ENCODE measurements at places on chromosomes 2 and 18.

DNA sequence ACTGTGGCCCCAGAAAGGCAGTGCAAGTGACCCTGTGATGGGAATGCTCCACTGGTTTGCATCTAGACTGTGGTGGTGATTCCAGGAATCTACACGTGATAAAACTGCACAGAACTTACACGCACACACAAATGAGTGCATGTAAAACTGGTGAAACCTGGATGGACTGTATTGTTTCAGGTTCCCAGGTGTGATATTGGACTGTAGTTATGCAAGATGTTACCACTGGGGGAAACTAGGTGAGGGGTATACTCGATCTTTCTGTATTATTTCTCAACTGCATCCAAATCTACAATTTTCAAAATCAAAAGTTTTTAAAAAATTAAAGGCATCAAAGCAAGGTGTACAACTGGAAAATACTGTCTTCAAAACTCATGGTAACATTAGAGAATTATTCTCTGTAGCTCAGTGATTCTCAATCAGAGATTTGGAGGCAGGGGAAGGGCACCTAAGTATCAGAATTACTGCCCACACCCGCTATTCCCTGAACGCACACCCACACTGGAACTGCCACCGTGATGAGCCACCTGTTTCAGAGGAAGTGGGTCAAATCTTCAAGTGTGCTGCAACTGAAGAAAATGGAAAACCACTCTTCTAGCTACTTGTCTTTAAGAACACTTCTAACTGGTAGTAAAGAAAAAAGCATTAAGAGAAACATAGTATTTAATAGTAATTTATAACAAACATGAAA, 26.7 kb downstream of the PTPN2 start:
- DNase-seq = no peak

- DNase-seq = no peak
Observed at GRCh38 chr2:234252772-234253171, 202.3 kb downstream of the SPP2 start.

DNA sequence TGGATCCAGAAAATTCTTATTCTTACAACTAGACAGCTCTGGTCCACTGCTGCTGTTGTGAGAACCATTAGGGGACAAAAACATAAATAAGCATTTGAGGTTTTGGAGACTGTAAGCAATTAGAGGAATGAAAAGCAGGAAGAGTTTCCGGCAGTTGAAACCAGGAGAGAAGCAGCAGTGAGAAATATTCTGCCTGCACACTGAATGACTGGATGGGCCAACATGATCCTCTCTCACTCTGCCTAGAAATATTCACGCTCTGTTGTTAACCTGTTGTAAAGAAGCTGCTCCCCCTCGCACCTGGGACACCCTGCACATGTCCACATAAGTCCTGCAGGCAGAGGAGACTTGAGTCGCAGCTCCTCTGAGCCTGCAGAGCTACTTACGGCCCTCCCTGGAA, 60.4 kb upstream of the RNF152 start:
- no peak for DNase-seq

DNA sequence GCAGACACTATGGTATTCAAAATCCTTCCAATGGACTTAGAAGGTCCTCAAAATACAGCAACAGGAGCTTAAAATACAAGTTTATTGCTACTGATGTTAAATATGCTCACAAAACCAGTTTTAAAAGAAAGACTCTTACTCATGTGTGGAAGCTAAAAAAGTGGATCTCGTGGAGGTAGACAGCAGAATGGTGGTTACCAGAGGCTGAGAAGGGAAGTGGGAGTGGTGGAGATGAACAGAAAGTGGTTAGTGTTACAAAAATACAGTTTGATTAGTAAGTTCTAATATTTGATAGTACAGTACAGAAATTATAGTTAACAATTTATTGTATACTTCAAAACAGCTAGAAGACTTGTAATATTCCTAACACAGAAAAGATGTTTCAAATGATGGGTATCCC, 12.1 kb downstream of the ADAM17 start:
- no peak for DNase-seq

- no peak for DNase-seq
Observed at GRCh38 chr2:210027608-210028007, 25.2 kb downstream of the RPE start.

DNA sequence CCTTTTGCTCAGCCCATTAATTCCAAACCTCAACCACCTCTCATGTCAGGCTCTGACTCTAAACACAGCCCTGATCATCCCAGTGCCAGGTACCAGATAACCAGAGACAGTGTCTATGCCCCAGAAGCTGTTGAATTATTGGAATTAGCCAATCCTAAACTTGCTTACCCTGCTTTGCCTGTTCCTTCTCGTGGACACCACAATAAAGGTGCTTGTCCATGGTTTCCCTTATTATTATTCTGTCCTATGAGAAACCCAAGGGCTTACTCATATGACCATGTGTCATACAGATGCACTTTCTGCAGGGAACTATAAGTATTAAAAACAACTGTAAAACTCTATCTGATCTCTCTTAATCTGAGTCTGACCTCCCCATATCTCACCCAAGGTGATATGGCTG, 2193.8 kb upstream of the PIK3C3 start:
- no peak for DNase-seq

DNA sequence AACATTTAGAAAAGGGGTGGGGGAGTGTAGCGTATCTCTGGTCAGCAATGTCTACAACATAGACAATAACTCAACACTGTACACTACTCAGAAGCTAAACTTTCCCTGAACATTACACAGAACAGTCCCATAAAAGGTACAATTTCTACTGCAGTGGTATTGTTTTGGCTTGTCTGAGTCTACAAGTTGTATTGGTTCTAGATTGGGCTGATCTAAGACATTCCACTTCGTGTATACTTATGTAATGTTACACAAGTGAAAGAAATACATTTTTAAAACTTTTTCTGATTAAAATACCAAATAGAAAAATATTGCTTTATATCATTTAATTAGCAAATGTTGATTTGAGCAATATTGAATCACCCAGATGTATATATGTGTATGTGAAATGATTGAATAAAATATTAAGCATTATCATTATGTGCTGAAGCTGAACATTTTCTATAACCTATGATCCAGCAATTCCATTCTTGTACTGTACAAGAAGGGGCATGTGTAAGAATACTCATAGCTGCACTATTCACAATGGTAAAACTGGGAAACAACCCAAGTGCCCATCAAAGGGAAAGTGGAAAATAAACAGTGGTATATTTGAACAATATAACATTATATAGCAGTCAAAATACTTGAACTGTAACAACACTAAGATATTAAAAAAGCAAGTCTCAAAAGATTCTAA, 52.4 kb downstream of the VSNL1 start:
- no peak for DNase-seq

- DNase-seq = no peak
Observed at GRCh38 chr2:241873081-241873802, 3.7 kb downstream of the RTP5 start.

GRCh38 chr2:141647353-141647752, 483.5 kb downstream of the LRP1B start:
- no peak for DNase-seq

GRCh38 chr2:22946553-22946952, 438.4 kb upstream of the KLHL29 start:
- DNase-seq = no peak

GRCh38 chr18:35137632-35138031, 96.4 kb downstream of the MAPRE2 start:
- DNase-seq = no peak

- DNase-seq = no peak
Observed at GRCh38 chr2:216109962-216110614, 940 bp downstream of the XRCC5 start.

- DNase-seq = no peak
Observed at GRCh38 chr18:27130065-27130630, 55.0 kb downstream of the CHST9 start.

- DNase-seq = no peak
Observed at GRCh38 chr2:28321426-28321825, 71.2 kb upstream of the FOSL2 start.

GRCh38 chr18:23276451-23276850, 141.2 kb downstream of the CABLES1 start:
- DNase-seq = no peak

- DNase-seq = no peak
Observed at GRCh38 chr18:55269622-55270021, 310.4 kb upstream of the CCDC68 start.

GRCh38 chr2:26460613-26461031, 17.3 kb downstream of the OTOF start:
- no peak for DNase-seq

DNA sequence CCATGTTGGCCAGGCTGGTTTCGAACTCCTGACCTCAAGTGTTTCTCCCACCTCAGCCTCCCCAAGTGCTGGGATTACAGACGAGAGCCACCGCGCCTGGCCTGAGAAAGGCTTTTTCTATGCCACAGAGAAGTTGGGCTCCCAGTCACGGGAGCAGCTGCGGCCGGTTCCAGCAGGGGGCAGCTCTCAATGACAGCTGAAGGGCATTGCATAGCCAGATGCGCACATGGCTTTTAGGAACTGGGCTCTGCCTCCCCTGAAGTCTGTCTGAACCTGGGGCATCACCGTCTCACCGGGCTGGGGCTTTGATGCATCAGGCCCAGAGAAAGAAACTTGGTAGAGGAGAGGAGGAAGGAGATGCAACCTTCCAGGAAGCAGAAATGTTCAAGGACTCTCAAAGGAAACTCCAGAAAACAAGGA, 84.2 kb upstream of the LAPTM4A start:
- DNase-seq = peak; percentile 61

GRCh38 chr2:236711440-236711839, 141.8 kb downstream of the ACKR3 start:
- no peak for DNase-seq

GRCh38 chr18:63832470-63832869, 55.0 kb upstream of the SERPINB2 start:
- DNase-seq = no peak

GRCh38 chr2:6788614-6789013, 77.1 kb downstream of the CMPK2 start:
- DNase-seq = no peak

DNA sequence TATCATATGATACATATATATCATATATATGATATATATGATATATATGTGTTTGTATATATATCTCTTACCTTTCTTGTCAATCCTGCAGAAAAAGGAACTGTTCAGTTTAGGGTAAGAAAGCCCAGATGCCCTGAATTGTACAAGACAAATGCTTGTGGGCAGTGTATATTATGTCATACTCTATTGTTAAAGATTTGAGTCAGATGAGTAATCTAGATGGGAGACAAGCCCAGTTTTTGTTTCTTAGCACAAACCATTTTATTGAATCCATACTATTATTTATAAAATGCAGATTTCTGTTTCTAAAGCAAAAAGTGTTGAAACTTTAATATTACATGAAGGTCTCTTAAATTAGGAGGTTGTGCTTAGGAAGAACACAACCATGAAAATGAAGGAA, 90.6 kb downstream of the VRK2 start:
- DNase-seq = no peak

DNA sequence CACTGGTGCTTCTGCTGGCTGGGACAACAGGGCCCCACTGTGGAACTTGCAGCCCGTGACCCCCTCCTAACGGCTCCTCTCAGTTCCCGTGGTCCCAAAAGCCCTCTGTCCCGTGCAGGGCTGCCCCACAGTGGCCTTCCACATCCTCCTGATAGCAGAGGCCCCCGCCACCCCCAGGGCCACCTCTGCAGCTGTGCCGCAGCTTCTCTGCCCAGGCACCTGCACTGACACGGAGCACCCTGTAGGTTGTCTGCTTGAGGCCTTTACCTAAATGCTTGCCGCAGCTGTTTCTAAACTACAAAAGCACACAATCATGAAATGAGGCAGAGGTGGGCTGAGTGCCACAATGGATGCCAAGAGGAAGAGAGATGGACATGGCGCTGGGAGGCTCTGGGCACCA, 13.5 kb upstream of the GRHL1 start:
- no peak for DNase-seq

GRCh38 chr2:64177315-64177714, 33.1 kb upstream of the PELI1 start:
- DNase-seq = no peak

DNA sequence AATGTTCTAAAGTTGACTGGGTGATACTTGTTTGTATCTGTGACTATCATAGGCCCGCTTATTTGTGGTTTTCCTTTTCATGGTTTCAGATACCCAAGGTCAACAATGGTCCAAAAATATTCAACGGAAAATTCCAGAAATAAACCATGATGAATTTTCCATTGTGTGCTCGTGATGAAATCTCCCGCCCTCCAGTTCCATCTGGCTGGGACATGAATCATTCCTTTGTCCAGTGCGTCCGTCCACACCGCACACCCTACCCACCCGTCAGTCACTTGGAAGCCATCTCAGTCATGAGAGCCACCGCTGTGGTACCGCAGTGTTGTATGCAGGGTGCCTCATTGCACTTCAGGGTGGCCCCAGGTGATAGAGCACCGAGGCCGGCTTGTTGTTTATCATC, 268.2 kb upstream of the PXDN start:
- no peak for DNase-seq

DNA sequence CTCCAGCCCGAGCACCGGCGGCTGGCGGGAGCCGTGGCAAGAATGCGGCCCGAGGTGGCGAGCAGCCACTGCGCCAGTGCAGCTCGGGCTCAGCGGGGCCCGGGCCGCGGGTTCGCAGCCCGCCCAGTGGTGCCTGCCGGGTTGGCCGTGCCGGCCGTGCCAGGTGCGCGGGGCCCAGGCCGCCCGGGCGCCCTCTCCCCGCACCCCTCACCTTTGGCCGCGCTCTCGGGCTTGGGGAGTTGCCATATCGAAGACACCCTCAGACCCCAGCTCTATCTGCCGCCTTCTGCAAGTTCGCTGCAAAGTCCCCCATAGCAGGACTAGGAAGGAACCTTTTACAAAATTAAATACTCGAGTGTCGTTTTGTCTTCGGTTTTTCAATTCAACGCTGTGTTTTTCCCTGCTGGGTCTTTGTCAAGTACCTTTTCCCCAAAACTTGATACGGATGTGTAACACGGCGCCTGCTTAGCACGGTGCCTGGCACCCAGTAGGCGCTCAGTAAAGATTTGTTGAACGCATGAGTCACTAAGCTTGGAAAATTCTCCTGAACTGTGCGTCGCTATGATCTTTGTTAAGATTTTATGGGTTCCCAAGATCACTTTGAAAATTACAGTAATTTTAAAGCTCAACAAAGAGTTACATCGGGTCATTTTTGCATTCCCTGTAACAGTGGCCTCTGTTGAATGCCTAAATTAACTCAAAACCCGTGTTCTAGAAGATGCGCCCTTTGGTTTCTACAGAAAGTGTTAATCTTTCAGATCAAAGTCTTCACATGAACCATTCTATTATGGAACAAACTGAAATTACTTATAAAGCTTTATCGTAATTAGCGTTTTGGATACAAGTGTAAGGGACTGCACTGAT, 750 bp downstream of the STRADB start:
- DNase-seq = no peak

- DNase-seq = no peak
Observed at GRCh38 chr2:212005085-212005671, 533.4 kb downstream of the ERBB4 start.

- DNase-seq = no peak
Observed at GRCh38 chr18:36628435-36629137, 200.2 kb downstream of the TPGS2 start.

Data from RWPE2 (cell line).